Epithelial cell of umbilical artery (primary cell): ENCODE measurements at places on chromosomes 11 and 22. TPM values are rescaled to one million over a fixed set of nuclear protein-coding genes. Genes with fewer than 3 reads are reported as not detected.

The DNAJB7 gene
- total RNA-seq, result not detected in 2 replicates

The VSIG2 gene
- total RNA-seq, result 0.46 TPM in 1 of 2 replicates, not detected in the other

The CLDN5 gene
- total RNA-seq, result 569 and 1,366 TPM in 2 replicates

The FAT3 gene
- under 0.01 TPM in 2 replicates for total RNA-seq

The CFAP300 gene
- 0.61 TPM in 1 of 2 replicates, not detected in the other for total RNA-seq

The KRTAP5-8 gene
- total RNA-seq, result not detected in 2 replicates

The MS4A6E gene
- not detected in 2 replicates for total RNA-seq
